SIG-M5 (cell line): ENCODE measurements at places on chromosomes 16 and 17.

GRCh38 chr16:67917140-67917851 is 14.4 kb downstream of the CTRL start:
- DNase-seq = no peak

- DNase-seq = no peak
Measured at GRCh38 chr17:73791631-73792030, 147.4 kb upstream of the SDK2 start.

DNA sequence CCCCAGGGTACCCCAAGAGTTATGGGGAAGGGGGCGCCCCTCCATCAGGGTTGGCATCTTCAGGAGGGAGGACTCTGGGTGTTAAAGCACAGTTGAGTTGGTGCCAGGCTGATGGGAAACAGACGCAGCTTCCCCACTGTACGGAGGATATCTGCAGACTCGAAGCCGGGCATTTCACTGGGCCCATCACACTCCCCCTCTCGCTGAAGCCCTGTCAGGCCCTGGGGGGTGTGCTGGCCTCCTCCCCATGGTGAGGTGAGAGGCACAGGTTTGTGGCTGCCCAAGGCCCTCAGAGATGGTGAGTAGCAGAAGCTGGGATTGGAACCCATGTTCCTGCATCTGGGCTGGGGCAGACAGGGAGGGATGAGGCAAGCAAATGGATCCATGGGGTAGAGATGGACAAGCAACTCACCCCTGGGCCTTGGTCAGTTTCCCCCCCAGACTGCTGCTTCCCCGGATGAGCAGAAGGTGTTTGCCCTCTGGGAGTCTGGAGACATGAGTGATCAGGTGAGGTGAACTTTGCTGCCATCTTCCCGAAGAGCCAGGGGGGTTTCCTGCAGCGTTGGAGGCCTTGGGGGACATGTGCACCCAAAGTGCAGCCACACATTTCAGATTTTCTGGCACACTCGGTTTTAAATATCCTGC is 31.0 kb downstream of the POLR3E start:
- DNase-seq = no peak

- DNase-seq = no peak
Measured at GRCh38 chr16:82629441-82630027, 2.8 kb downstream of the CDH13 start.

DNA sequence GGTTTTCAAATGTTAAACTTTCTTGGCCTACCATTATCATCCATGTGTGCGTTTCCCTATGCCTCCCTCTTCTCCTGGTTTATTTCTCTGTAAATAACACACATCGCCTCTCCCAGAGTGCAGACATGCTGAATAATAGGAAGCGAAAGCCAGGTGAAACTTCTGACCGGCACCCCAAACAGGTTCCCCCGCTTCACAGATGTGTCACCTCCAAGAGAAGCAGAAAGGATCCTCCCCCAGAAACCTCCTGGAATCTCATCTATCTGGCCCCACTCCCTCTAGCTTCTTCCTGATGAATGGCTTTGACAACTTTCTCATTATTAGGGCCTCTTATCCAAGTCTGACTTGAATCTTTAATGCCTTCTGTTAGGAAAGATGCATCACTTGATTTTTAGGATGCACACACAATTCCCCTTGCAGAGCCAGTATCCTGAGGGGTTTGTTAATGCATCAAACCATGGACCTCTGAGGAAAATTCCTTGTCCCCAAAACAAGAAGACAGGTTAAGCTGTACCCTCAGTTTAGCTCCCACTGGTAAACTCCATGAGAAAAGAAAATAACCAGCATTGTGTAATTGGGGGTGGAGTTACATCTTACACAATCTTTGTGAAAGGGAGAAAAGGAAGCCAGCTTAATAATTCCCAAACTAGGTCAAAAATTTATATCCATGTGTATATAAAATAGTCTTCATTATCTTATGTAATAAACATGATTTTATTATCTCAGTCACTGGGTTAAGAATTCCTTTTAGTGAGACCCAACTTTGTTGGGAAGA is 20.1 kb upstream of the HYDIN start:
- no peak for DNase-seq

DNA sequence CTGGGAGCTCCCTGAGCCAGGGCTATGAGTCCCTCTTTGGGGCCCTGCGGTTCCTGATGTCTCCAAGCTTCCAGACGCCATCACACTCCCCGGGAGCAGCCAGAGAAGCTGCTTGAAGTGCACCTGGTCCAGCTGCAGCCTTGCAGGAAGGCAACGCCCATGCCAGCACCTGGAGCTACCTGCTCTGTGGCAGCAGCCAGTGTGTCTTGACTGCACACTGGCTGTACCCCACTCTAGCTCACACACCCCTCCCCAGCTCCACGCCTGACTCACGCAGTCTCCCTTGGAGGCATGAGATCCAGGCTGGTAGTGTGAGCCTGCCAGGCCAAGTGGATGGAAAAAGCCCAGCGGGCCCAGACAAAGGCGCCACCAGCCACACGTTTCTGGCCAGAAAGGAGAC is 63.3 kb downstream of the USP32 start:
- no peak for DNase-seq

GRCh38 chr17:9037736-9038135 is 16.4 kb downstream of the NTN1 start:
- DNase-seq = no peak

DNA sequence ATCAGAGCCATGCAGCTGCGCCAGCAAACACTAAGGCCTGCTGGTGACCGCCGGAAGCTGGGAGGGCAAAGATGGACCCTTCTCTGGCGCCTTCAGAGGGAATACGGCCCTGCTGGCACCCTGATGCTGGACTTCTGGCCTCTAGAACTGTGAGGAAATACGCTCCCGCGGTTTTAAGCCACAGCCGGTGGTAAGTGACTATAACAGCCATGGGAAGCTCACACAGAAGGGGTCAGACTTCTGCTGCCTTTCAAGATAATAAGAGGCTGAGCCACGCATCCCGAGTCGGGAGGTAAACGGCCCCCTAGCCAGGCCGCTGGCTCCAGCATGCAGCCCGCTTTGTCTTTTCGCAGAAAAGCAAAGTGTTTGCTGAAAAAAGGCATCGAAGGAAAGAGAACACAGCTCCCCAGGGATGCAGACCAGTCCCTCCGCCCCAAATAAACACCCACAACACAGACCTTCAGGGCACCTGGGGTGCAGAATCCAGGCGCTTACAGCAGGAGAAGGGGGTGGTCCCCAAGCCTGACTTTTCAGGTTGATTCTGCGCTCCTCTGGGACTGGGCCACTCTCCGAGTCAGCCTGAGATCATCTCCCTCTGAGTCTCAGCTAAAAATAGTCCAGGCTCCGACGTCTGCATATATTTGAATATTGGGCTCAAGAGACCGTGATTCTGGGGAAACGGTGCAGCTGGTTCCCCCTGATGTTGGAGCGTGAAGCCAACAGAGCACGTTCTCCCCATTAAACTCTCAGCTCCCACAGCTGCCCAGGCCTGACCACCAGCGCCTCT is 89.7 kb downstream of the MGAT5B start:
- no peak for DNase-seq

GRCh38 chr17:77453613-77454241 is 313.0 kb downstream of the SEC14L1 start:
- no peak for DNase-seq

DNA sequence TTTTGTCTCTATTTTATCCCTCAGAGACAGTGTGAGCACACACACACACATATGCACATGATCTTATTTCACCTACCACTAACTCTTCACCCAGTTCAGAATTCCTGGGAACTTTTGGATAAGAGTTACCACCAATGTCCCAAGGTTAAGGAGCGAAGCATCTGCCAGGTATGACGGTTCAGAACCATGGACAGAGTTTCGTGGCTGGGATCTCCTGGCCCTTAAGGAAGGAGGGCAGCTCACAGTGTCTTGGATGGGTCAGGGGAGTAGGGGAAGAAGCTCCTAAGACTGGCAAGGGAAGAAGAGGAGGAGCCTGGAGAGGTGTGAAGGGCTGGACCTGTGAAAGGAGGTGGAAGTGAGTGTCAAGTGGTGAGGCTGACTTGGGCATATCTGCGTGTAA is 23.0 kb upstream of the TMEM132E start:
- DNase-seq = no peak

DNA sequence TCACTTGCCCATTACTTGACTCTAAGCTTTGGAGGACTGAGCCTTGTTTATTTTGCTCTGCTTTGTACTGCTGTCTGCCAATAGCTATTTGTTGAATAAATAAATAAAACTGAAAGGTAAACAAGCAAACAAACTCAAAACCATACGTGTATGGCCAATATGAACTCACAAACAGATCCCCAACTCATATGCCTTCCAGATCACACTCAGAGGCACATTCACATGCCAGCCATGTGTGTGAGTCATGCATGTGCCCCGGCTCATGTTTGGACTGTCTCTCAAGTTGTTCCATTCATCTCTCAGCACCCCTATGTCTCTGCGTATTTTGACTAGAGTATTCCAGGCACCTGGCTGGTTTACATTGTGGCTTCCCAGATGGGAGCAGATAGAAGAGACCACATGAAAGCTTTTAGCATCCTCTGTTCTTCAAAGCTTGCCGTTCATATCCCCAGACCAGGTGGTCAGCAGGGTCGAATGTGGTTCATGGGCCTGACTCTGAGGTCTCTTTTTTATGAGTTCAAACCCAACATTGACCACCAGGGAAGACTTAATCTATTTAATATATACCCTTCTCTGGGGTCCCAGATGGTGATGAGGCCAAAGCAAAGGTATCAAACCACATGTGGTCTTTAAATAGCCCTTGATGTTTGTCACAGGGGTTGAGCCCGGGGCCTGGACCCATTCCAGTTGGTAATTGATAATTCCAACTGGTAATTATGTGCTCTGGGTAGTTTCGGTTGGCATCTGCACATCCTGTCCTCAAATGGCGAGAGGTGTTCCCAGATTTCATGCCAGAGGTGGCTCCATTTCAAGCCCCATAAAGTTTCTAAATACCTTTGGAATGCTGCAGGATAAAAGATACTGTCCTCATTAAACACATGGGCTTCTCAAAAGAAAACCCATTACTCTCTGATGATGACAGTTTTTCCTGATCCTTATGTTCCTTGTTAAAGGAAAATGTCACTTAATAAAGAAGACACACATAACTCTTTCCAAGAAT is 287.3 kb upstream of the MAF start:
- DNase-seq = no peak

- no peak for DNase-seq
Measured at GRCh38 chr16:4966736-4967453, 8.8 kb downstream of the SEC14L5 start.

- peak; percentile 79 for DNase-seq
Measured at GRCh38 chr16:56609463-56609921, 1.1 kb downstream of the MT2A start.

- DNase-seq = no peak
Measured at GRCh38 chr16:23706439-23706838, 6.6 kb downstream of the ERN2 start.

DNA sequence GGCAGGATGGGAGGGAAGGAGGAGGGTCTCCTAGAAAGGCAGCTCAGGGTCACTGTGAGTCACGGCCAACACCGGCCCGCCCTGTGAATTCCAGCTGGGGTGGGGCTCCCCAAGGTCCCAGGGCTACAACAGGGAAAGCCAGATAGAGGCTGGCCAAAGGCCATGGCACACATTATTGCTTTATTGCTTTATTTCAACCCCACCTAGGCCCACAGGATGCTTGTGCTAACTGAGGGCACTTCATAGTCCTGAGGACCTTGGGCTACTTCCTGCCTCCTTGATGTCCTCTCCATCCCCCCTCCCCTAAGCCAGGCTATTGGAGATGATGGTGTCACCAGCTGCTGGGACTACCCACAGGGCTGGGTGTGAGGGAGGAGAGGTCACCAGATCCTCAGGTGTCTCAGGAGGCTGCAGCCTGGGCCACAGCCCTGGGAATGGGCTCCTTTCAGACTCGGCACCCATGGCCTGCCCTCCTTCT is 26.1 kb downstream of the LRRC75A start:
- DNase-seq = no peak

GRCh38 chr17:39600288-39600996 is 7.3 kb downstream of the NEUROD2 start:
- DNase-seq = no peak

DNA sequence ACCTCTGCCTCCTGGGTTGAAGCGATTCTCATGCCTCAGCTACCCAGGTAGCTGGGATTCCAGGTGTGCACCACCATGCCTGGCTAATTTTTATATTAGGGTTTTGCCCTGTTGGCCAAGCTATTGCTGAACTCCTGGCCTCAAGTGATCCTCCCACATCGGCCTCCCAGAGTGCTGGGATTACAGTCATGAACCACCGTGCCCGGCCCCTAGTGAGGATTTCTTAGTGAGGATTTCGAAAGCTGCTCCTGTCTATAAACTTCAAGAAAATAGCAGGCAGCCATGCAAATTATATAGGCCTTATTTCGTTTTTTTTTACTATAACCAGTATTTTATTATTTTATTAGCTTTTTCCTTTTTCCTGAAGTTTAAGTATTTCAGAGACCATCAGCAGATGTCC is 41.6 kb downstream of the EPN2 start:
- no peak for DNase-seq

GRCh38 chr16:66459878-66460277 is 32.8 kb downstream of the BEAN1 start:
- DNase-seq = no peak

DNA sequence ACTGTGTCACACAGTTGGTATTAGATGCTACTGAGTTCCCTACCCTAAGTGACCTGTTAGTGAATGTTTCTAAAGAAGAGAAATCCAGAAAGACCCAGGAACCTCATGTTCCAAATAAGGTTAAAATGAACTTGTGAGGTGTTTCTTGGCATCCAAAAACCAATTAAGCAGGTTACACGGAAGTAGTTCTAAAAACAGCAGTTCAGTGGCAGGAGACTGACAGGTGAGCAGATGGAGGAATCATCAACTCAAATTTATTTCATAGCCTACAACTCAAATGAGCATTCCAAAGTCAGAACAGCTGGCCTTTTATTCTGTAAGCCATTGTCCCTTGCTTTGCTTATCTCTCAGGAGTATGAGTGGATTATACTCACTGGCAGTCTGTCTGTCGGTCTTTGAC is 188.3 kb downstream of the IRX3 start:
- no peak for DNase-seq

GRCh38 chr16:6926762-6927161 is 405.9 kb upstream of the RBFOX1 start:
- no peak for DNase-seq

DNA sequence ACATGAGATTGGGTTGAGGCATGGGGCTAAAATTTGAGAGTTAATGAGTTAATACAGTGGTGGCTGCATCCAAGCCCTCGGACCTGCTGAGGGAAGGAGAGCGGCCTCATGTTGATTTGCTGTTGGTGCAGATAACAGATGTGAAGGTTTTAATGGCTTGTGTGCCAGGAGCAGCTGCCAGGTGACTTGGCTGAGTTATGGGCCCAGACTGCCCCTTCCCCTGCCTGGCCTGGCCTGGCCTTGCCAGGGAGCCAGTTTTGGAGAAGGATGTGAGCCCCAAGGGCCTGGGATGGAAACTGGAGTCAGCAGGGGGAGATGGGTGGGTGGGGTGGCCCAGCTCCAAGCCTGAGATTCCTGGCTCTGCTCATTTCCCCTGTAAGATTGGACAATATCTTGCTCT is 230.1 kb downstream of the CBLN1 start:
- no peak for DNase-seq

GRCh38 chr17:19978209-19978802 is 678 bp upstream of the AKAP10 start:
- peak; percentile 38 for DNase-seq

- DNase-seq = no peak
Measured at GRCh38 chr17:41784207-41784744, 2.2 kb downstream of the JUP start.
